ENCODE measurements at places on chromosomes 6 and 20.

DNA sequence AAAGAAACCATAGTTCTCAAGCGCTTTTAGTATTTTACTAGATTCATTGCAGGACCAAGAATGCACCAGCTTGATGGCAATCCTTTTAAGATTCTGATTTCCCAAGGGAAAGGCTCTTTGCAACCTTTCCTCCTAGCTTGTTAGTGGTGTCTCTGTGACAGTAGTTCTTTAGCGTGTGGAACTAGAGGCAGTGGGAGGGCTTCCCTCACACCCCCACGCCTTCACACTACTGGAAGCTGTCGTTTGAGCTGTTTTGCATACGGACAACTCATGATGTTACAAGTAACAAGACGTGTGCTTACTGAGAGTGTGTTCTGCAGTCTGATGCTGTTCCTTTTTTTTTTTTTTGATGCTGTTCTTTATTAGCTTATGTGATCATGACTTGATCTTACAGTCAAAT lies 34.1 kb downstream of the EYA4 start:
- no peak for DNase-seq

- no peak for DNase-seq
These were observed 97.2 kb upstream of the MAP7 start for GRCh38 chr6:136647363-136647852.

GRCh38 chr6:118198746-118199145 lies 291.7 kb downstream of the SLC35F1 start:
- no peak for DNase-seq

DNA sequence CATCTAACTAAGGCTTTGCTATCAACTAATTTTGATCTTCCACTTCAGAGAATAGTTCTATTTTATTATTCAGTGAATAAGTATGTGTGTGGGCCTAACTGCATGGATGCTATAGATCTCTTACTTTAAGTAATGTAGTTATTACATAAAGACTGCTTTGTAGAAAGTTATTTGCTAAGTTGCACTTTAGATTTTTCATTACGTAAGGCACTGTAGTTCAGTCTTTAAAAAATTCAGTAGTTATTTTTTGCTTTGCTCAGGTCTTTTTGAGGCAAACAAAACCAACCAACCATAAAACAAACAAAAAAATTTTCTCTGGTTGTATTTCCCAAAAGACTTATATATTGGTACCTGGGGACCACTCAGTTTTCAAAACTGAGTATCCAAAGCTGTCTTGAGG lies 53.0 kb downstream of the KCNQ5 start:
- no peak for DNase-seq

- no peak for DNase-seq
These were observed 88.5 kb downstream of the PHACTR1 start for GRCh38 chr6:12804952-12805645.

DNA sequence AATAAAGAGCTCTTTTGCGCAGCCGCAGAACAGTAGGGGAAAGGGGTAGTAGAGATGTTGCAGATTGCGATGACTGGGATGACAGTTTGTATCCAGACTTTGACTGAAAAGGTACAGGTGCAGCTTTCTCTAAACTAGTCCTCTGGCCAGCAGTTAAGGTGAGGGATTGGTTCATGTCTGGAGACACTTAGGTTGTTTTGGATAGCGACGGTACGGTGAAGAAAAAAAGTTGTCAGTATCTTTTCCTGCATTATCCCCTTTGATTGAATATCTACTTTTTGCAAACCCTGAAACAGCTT lies 537 bp downstream of the PRR3 start:
- DNase-seq: no peak

DNA sequence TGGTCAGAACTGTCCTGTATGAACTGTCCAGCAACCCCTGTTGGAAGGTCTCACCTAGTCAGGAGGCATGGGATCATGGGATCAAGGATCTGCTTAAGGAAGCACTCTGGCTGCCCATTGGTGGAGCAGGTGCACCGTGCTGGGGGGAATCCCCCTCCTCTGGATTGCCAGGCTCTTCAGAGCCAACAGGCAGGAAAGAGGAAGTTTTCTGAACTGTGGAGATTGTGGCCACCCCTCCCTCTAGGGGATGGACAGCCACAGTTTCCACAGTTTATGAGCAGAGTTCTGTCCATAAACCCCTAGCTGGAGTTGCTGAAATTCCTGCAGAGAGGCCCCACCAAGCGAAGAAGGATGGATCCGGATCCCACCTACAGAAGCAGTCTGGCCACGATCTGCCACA lies 13.0 kb upstream of the HLA-DQB1 start:
- no peak for DNase-seq

DNA sequence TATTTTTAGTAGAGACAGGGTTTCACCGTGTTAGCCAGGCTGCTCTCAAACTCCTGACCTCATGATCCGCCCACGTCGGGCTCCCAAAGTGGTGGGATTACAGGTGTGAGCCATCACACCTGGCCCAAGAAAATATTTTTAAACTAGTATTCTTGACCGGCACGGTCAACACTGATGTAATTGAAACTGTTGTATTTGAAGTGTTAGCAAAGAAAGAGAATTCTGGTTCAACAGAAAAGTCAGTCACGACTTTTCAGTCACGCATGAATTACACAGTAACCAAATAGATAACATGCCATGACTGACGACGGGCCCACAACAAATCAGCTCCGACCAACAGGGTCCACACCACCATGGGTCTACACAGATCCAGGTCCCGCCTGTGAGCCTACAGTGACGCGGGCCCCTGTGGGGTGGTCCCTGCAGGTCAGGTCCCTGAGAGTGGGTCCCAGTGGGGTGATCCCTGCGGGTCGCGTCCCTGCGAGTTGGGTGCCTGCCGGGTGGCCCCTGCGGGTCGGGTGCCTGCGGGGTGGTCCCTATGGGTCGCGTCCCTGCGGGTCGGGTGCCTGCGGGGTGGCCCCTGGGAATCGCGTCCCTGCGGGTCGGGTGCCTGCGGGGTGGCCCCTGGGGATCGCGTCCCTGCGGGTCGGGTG lies 1.0 kb downstream of the GMEB2 start:
- DNase-seq: no peak

DNA sequence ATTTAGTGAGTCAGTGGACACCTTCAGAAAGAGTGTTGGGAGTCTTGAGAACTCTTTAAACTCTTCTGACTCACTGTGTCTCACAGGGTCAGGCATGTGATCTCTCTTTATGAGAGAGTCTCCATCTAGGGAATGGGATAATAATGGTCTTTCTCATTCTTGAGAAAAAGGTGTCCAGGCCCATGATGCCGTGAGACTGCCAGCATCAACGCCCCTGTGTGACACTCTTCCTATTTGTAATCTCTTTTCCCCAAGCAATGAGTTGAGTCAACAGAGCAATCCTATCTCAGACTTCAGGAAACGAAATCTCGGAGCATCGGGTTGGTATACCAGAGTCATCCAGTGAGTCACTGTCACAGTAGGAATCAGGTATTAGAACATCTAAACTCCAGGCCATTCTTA lies 82.3 kb upstream of the BMP2 start:
- DNase-seq: no peak

GRCh38 chr6:129416337-129416990 lies 293.5 kb downstream of the ARHGAP18 start:
- DNase-seq: no peak

DNA sequence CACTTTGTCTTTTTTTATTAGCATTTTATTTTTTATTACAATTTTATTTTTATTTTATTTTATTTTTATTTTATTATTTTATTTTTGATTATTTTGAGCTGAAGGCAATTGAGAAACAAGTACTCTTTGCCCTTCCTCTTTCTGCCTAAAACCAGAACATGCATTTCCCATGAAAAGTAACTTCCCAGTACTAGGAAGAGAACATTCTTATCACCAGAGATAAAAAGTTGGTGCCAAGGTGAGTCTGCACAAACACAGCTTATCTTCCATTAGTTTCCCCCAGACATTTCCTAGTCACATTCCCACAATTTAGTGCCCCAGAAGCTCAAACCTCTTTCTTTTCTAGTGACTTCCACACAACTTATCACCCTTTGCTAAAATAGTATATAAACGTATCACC lies 84.8 kb downstream of the CD24 start:
- no peak for DNase-seq

GRCh38 chr20:36919715-36920333 lies 31.7 kb downstream of the SAMHD1 start:
- peak; percentile 14 for DNase-seq

- no peak for DNase-seq
These were observed 113.6 kb upstream of the SLC22A16 start for GRCh38 chr6:110589865-110590513.

- DNase-seq: no peak
These were observed 33.6 kb downstream of the SAMHD1 start for GRCh38 chr20:36917943-36918342.

DNA sequence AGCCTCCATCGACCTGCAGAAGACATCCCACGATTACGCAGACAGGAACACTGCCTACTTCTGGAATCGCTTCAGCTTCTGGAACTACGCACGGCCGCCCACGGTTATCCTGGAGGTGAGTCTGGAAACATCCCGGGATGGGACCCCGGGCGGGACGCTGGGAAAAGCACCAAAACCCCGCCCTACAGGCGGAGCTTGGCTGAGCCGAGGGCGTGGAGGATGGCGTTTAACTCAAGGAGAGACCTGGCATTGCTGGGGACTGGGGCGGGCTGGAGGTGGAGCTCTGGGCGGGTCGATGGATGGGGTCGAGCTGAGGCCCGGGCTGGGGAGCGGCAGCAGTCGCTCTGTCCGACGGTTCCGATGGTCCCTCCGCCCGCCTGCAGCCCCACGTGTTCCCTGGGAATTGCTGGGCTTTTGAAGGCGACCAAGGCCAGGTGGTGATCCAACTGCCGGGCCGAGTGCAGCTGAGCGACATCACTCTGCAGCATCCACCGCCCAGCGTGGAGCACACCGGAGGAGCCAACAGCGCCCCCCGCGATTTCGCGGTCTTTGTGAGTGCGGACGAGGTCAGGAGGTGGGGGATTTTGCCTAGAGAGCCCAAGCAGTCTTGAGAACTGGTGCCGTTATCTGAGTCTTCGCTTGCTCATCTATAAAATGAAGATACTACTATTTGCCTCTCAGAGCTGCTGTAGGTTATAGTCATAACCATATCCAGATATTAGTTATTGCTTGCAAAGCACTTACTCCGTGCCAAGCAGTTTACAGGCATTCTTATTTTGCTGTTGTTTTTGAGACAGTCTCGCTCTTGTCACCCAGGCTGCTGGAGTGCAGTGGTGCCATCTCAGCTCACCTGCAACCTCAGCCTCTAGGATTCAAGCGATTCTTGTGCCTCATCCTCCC lies 3.8 kb downstream of the SPAG4 start:
- DNase-seq: no peak

- no peak for DNase-seq
These were observed 16.8 kb downstream of the USP45 start for GRCh38 chr6:99498421-99498820.

- no peak for DNase-seq
These were observed 63.6 kb upstream of the NOX3 start for GRCh38 chr6:155519176-155519738.

DNA sequence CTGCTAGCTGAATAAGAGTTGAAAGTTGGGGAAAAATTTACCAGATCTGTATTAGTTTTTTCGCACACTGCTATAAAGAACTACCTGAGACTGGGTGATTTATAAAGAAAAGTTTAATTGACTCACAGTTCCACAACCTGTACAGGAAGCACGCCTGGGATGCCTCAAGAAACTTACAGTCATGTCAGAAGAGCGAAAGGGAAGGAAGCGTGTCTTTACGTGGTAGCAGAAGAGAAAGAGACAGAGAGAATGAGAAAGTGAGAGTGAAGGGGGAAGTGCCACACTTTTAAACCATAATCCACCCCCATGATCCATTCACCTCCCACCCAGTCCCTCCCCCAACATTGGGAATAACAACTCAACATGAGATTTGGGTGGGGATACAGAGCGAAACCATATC lies 79.6 kb downstream of the KHDC1L start:
- no peak for DNase-seq

- no peak for DNase-seq
These were observed 170.8 kb downstream of the CDH4 start for GRCh38 chr20:61422636-61423425.

DNA sequence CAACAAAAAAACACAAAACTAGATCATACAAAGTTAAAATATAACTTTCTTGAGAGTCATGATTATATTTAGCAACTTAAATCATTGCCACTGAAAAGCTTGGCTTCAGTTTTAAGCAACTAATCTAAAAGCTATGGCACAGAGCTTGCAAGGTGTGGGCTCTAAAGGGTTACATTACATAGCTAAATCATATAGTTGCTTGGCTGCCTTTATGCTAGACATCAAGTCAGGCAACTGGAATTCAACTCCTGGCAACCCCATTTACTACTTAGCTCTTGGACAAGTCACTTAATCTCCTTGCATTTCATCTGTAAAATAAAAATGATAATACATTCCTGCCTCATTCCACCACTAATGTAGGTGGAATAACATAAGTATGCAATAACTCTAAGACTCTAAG lies 40.9 kb upstream of the GCM1 start:
- DNase-seq: no peak

DNA sequence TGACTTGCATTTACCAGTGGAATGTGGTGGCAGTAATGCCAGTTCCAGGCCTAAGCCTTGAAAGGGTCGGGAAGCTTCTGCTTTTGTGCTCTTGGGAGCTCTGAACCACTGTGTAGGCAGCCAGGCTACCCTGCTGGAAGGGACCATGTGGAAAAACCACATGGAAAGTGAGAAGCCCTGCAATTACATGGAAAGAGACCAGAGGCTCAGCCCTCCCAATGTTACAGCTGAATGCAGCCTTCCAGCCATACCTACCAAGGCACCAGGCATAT lies 14.9 kb upstream of the KCNB1 start:
- no peak for DNase-seq

DNA sequence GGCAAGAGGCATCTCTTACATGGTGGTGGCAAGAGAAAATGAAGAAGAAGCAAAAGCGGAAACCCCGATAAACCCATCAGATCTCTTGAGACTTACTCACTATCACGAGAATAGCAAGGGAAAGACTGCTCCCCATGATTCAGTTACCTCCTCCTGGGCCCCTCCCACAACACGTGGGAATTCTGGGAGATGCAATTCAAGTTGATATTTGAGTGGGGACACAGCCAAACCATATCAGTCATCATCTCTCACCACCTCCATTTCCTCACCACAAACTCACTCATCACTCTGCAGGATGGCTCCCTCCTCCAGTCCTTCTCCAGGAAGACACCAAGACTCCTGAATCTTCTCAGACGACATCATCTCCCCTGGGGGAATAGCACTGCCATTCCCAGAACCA lies 25.8 kb upstream of the SLC16A10 start:
- DNase-seq: no peak

DNA sequence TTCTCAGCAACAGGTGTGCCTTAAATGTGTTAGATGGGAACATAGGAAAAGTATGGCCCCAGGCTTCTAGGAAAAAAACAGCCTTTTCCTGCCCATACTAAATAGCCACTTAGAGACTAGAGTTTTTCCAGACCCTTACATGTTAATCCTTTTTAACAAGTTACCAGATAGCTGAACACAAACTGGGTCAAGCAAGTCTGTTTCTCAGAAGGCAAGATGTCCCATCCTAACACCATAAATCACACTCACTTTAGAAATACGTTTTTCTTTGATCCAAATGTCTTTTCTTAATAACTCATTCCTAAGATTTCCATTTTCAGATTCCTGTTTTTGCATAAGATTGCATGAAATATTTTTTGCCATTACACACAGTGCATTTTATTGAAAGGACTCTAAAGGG lies 241.3 kb downstream of the KCNQ5 start:
- no peak for DNase-seq

All from NCI-H187 treated with DMSO at 0.1 percent for 48 hours (cell line).